IPS-NIHi11 (cell line): ENCODE measurements at places on chromosomes 4 and X.
A peak's percentile ranks its signal among the peaks of the same experiment; 100 is the strongest.

- no peak for DNase-seq
Measured at GRCh38 chrX:5829060-5829459, 399.6 kb downstream of the NLGN4X start.

DNA sequence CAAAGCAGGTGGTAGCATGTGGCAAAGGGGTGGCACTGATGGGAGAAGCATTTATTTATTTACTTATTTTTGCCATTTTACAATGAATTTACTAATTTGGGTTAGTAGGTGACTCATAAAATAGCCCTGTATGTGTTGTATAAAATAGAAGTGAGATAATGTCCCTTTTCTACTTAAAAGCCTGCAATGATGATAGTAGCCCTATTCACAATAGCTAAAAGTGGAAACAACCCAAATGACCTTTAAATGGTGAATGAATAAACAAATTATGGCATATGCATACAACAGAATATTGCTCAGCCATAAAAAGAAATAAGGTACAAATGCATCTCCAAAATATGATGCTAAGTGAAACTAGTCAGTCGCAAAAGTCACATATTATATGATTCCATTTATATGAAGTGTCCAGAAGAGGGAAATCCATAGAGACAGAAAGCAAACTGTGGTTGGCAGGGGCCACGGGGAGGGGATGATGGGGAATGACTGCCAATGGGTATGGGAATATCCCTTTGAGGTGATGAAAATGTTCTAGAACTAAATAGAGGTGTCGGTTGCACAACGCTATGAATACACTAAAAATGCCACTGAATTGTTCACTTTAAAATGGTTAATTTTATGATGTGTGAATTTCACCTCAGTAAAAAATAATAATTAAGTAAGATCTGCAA is 35.8 kb upstream of the FAM9C start:
- DNase-seq: no peak

GRCh38 chr4:3344596-3344995 is 51.8 kb downstream of the RGS12 start:
- DNase-seq: no peak

DNA sequence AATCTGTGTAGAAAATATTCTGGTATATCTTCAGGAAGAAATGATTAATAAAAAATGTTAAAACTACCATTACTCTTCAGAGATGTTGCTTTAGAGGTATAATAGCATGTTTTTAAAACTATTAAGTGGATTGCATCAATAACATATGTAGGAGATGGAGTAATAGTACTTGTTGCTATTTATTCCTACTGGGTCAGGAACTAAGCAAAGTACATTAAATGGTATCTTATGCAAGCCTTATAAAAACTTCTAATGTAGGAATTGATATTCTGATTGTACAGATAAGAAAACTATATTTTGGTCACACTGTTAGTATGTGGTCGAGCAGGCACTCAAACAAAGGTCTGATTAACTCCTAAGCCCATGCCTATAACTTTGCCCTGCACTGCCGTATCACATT is 31.4 kb upstream of the PDLIM5 start:
- no peak for DNase-seq

- DNase-seq: no peak
Measured at GRCh38 chr4:28226962-28227361, 1366.3 kb downstream of the STIM2 start.

DNA sequence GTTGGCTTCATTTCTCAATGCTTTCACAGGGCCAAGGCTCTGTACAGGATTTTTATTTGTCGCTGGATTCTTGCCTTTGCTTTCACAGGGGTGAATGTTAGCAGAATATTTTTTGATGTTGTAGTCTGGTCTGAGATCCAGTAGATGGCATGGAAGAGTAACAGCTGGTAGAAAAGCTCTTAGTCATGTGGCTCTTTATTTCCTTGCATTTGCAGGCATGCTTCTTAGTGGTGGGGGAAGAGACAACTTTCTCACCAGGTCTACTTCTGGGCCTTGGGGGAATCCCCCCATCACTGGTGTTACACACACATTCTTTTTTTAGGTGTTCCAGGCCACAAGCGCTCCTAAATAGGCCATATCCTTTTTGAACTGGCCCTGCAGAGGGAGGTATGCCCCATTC is 58.2 kb upstream of the DKK2 start:
- DNase-seq: peak; percentile 31

DNA sequence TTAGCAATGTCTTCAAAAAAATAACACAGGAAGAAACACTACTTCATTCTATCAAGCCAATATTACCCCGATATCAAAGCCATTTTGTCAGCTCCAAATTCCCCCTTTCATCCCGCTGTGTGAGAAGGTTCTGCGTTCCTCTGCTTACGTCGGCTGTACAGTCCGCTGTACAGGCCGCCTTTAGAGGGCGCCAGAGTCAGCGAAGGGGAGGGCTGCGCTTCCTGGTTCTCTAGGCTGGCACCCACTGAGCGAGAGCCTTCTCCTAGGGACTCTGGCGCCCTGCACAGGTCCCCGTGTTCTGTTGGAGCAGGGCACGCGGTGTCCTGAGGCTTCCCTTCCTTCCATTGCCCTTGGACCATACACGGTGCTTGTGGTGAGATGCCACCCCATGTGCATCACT is 25.3 kb upstream of the CT45A1 start:
- peak; percentile 20 for DNase-seq

GRCh38 chrX:131791608-131792355 is 231.3 kb upstream of the STK26 start:
- no peak for DNase-seq

- peak; percentile 11 for DNase-seq
Measured at GRCh38 chrX:36422368-36422767, 502.8 kb downstream of the CFAP47 start.

GRCh38 chr4:5292101-5292500 is 240.8 kb downstream of the STK32B start:
- no peak for DNase-seq

- no peak for DNase-seq
Measured at GRCh38 chr4:53197772-53198142, 168.1 kb downstream of the SCFD2 start.

DNA sequence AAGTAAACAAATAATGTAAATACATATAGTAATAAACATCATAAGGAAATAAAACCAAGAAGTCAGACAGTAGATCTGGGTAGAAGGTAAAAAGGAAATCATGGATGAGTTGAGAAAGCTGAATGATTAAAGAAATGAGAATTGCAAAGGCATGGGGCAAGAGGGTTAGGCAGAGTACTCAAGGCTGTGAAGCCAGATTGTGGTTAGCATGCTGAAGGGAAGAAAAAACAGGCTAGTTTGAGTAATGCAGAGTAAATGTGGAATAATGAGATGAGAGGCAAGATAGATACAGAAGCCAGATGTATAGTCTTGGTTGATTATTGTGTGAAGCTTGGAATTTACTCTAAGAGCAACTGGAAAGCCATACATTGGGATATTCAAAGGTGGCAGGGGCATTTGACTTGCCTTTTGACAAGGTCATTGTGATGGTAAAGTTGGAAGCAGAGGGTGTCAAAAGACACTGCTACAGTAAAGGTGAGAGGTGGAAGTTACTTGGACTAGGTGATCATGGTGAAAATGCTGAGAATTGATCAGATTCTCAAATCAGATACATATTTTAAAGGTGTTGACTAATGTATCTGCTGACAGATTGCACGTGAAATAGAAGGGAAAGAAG is 307.0 kb downstream of the FSTL5 start:
- DNase-seq: peak; percentile 27

DNA sequence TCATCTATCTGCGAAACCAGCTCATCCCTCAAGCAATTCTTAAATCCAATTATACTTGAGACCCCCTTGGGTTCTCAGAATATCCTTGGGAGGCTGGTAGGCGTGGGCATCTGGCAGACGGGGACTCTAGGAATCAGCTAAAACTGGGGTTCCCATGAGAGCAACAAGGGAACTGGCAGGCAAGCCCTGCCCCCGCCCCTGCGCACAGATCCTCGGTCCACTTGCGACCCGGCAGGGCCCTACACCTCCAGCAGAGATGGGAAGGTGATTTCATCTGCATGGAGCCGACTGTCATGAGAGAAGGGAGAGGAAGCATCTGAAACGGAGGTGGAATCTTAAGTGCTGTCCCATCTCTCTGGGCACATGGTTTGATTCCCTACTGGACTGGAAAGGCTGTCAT is 9.9 kb upstream of the C4orf50 start:
- no peak for DNase-seq

DNA sequence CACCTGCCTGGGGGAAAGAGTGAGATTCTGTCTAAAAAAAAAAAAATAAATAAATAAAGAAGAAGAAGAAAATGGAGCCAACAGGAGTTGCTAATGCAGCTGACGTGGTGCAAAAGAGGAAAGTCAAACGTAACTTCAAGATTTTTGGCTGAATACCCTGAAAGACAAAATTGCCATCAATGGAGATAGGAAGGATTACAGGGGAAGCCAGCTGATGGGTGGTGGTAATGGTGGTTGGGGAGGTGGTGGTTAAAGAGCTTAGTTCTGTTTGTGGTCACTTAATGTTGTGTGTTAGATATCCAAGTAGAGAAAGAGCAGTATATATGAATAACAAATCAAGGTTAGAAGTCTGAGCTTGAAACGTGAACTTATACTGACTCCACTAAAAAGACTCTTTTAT is 225.4 kb downstream of the ARHGAP24 start:
- DNase-seq: no peak

DNA sequence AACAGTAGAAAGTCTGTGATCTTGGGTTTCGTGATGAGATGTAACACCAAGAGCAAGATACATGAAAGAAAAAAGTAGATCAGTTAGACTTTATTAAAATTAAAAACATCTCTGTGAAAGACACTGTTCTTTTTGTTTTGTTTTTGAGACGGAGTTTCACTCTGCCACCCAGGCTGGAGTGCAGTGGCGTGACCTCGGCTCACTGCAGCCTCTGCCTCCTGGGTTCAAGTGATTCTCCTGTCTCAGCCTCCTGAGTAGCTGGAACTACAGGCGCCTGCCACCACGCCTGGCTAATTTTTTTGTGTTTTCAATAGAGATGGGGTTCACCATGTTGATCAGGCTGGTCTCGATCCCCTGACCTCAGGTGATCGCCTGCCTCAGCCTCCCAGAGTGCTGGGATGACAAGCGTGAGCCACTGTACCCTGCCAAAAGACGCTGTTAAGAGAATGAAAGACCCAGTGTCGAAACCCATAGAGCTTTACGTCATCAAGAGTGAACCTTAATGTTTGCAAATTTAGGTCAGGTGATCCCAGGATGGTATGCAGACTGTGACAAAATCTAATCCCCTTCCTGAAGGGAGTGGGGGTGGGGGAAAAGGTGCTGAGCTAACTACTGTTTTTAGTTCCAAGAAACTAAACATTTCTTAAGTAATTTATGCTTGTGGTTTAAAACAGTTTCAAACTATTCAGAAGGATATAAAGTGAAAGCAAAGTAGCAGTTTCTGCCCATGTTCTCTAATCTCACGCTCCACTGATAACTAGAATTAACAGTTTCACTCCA is 8.0 kb downstream of the OFD1 start:
- DNase-seq: no peak

DNA sequence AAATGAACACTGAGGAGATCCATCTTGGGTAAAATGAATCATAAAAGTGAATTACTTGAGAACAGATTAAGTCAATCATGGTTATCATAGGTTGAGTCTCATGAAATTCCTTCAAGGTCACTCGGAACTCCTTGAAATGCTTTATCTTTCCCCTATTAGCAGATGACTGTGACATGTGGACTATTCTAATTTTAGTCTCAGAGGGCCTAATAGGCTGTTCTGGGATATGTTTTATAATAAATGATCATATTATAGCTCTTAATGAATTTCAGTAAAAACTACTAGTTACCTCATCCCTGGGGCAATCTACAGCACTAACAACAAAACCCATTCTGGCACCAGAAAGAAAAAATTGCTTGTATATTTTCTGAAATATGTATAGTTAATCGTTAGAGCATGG is 44.7 kb downstream of the SPATA4 start:
- DNase-seq: no peak

DNA sequence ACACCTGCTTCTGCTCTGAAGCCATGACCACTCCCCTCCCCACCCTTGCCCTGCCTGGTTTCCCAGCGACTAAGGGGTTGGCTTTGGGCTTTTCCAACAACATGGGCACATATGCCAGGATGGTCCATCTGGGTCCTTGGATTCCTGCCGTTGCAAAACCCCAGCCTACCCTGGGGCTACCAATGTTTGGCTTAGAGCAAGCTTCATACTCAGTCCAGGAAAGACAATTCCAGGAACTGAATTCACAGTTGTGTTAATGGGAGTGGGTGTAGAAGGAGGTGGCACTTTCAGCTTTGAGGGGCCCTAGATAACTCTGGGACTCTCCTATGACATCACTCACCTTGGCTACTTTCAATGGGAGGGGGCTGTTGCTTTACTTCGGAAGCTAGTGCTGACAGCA is 9.0 kb downstream of the FGFBP1 start:
- DNase-seq: no peak

DNA sequence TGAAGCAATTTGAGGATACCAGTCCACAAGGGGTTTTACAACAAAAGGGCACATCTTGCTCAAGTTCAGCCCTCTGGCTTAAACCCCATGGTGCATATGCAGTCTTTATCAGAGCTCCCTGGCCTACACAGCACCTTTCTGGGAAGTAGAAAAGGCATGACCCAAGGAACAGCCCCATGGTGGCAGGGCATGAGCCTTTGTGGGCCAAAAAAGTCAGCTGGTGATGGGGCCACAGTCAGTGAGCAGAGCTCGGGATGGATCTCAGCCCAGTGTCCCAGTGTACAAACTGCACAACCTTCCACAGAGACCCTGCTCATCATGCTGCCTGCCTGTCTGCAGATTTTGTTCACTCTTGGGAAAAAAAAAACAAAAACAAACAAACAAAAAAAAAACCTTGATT is 22.3 kb upstream of the TMEM165 start:
- DNase-seq: no peak

GRCh38 chrX:1417921-1418771 is 26.2 kb upstream of the SLC25A6 start:
- DNase-seq: peak; percentile 3

- peak; percentile 45 for DNase-seq
Measured at GRCh38 chrX:71366674-71367256, 608 bp downstream of the TAF1 start.

- DNase-seq: no peak
Measured at GRCh38 chrX:69366183-69366582, 137.9 kb upstream of the NALF2 start.

GRCh38 chrX:23857363-23857762 is 50.4 kb downstream of the APOO start:
- no peak for DNase-seq

- DNase-seq: no peak
Measured at GRCh38 chr4:38382520-38382919, 281.5 kb upstream of the KLF3 start.

GRCh38 chrX:30649859-30650258 is 3.4 kb upstream of the GK start:
- DNase-seq: no peak

- DNase-seq: no peak
Measured at GRCh38 chrX:131703646-131704045, 159.8 kb downstream of the OR13H1 start.
